CD4-positive, alpha-beta T cell treated with Interleukin-15 for 1 hour (primary cell): ENCODE measurements at places on chromosomes 6 and 20.

- DNase-seq = no peak
These were observed 431.2 kb upstream of the PTCHD4 start for GRCh38 chr6:48542191-48542590.

DNA sequence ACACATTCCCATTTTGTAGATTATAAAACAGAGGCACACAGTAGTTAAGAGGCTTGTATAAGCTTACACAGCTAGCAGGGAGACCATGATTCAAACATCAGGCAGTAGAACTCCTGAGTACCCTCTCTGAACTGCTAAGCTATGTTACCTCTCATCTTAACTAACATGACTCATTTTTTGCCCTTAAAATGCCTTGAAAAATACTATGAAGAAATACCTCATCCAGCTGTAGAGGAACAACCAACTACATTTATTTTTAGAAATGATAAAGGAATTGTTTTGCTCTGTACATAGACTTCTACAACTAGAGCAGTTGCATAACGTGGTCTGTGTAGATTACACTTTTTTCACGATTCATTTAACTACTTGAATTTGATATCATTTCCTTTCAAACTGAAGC lies 102.1 kb downstream of the FLRT3 start:
- DNase-seq = no peak

- DNase-seq = peak; percentile 33
These were observed at the start of gene CCDC170 for GRCh38 chr6:151493804-151494234. CCDC170 (plus strand) TSS chr6:151494017; CDS start chr6:151494129, 112 bp downstream.

GRCh38 chr20:52425253-52425652 lies 233.7 kb upstream of the ZFP64 start:
- DNase-seq = no peak

- no peak for DNase-seq
These were observed 23.6 kb downstream of the LRP11 start for GRCh38 chr6:149840345-149841075.

DNA sequence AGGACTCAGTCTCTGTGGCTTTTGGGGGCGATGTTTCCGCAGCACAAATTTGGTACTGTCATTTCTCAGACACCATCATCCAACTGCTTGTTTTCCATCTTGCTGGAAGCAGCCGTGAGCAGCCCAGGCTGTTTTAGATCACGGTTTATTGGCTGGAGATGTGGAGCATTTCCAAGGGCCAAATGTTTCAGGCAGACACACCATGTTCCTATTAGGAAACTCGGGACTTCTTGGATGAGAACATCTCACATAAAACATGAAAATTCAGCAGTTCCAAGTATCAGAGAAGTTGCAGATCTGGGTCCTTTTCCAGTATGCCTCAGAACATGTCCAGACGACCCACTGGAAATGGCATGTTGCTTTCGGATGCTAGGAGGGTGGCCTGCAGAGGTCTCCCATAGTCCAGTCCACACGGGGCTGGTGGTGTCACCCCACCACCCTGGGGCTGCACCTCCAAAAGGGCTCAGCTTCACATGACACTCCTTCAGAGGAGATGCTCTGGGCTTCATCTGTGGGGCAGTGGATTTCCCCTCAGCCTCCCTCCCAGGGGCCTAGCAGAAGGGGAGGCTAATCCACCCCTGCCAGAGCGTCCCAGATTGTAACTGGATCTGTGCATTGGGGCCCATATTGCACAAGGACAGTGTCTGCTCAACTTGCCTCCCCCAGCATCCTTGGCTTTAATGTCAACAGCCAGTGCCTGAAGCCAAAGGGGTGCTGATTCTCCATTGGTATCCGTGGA lies 176.3 kb downstream of the SCP2D1 start:
- no peak for DNase-seq

DNA sequence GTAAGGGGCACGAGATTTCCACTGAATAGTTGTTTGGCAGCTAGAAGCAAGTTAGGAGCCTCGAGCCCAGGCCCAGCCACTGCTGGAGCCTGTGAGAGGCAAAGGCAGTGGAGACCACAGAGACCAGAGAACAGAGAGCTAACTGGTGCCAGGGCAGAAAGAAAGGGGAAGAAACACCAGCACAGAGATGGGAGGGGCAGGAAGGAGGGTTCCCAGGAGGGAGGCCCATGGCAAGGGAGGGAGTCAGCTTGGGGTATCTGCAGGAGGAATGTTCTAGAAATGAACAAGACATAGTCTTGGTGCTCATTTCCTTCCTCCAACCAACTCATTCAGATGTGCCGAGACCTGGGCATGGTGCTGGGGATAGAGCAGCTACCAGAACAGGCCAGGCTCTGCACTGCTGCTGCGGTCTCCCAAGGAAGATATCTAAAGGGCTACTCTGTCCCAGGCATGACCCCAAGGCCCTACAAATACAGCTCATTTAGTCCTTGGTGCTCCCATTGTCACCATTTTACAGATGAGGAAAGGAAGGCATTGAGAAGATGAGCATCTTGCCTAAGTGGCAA lies 10.7 kb downstream of the ANGPT4 start:
- DNase-seq = peak; percentile 30

GRCh38 chr6:75428204-75428603 lies 65.4 kb downstream of the FILIP1 start:
- no peak for DNase-seq

- no peak for DNase-seq
These were observed 82.8 kb downstream of the TFAP2A start for GRCh38 chr6:10332111-10332510.

DNA sequence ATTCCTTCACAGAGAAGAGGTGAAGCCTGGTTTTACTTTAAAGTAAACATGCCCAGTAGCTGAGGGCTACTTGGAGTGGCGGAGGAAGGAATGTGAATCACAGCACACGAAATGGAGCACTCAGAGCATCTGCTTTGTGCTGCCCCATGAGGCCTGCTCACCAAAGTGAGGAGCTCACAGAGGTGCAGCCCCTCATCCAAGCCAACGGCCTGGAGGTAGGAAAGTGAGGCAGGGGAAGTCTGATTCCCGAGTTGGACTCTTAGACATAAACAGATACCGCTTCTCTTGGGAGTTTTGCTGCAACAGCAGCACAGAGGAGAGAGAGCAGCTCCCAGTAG lies 3.6 kb downstream of the YTHDF1 start:
- no peak for DNase-seq
